ENCODE measurements at places on chromosomes 2 and 18. TPM values are rescaled to one million over a fixed set of nuclear protein-coding genes. Genes with fewer than 3 reads are reported as not detected.

Gene PLB1
- total RNA-seq, result 9.1 TPM

Gene CDKL4
- total RNA-seq, result 0.70 TPM

Gene ZCCHC2
- 35.6 TPM for total RNA-seq

Gene GKN1
- not detected for total RNA-seq

Gene ALK
- total RNA-seq, result 1.3 TPM

Gene KIF1A
- total RNA-seq, result 0.83 TPM

Gene CFAP221
- 2.8 TPM for total RNA-seq

Gene ATF2
- total RNA-seq, result 48.9 TPM

Gene IL1RL2
- 0.57 TPM for total RNA-seq

Gene MAT2A
- total RNA-seq, result 113 TPM

Gene POTEI
- total RNA-seq, result not detected

Gene TMEFF2
- total RNA-seq, result 1.6 TPM

Gene KCNJ3
- total RNA-seq, result 23.1 TPM

Data from Peyer's patch (tissue), 4 donors.